ENCODE measurements at places on chromosomes 1 and 21.

DNA sequence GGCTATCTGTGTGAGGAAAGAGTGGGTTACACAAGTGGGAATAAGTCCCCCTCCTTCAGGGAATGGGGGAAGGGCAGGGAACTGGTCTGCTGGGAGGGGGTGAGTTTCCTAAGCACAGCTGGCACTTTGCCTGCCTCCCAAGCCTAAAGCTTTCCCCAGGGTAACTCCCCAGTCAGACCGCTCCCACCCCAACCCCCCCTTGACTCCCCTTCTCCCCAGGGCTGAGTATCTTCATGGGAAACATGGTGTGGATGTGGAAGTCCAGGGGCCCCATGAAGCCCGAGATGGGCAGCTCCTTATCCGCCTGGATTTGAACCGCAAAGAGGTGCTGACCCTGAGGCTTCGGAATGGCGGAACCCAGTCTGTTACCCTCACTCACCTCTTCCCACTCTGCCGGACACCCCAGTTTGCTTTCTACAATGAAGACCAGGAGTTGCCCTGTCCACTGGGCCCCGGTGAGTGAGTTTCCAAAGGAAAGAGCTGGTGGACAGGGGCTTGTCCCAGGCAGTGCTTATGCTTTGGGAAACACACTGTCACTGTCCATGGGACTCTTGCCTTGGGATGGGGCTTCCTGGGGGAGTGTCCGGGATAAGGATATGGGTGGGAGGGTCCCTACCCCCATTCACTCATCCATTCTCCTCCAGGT is 14.9 kb downstream of the MOV10 start:
- no peak for DNase-seq

DNA sequence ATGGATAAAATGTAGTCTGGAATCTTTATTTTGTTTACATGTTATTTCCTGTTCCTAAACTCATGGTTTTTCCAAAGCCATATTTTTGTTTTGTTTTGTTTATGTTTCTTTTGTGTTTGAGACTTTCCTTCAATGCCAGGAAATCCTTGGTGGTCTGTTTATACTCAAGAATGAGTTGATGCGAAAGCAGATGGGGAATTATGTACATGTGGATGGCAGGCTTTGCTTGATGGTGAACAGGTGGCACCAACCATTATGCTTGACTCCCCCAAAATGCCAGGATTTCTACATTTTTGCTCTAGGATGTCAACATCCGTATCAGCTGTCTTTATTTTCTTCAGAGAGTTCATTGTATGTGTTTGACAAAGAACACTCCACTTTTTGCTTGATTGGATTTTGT is 448.5 kb downstream of the PRDM2 start:
- DNase-seq = no peak

GRCh38 chr1:244171241-244171985 is 120.3 kb downstream of the ZBTB18 start:
- no peak for DNase-seq

DNA sequence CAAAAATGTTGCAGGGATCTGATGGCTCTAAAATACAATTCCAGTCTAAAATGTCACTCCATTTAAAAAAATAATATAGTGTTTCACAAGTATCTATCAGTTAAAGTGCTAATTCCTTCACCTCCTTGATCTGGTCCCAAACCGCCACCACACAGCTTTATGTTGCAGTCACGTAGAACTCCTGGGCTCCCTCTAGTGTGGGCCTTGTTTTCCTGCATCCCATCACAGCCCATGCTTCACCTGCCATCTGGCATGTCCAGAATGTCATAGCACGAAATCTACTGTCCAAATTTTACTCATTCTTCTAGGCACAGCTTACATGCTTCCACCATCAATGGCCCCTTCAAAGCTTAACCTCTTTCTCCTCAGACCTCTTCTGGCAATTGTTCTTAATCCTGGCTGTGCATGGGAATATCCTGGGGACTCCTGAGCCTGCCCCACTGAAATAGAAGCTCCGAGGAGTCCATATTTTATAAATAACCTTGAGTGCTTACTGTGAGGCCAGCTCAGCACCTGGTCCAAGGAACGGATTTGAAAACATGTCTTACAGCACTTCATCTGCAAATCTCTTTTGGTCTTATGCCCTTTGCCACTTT is 15.5 kb downstream of the FYB2 start:
- no peak for DNase-seq

- no peak for DNase-seq
Observed at GRCh38 chr1:30923597-30923996, 15.0 kb upstream of the SDC3 start.

GRCh38 chr1:101217148-101217547 is 19.7 kb upstream of the S1PR1 start:
- no peak for DNase-seq

DNA sequence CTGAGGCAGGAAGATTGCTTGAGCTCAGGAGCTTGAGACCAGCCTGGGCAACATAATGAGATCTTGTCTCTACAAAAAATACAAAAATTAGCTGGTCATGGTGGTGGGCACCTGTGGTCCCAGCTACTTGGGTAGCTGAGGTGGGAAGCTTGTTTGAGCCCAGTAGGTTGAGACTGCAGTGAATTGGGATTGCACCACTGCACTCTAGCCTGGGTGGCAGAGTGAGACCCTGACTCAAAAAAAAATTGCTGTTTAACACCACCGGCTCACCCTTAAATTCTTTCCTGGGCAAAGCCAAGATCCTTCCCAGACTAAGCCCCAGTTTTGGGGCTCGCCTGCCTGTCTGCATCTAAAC is 6.6 kb upstream of the NSUN4 start:
- no peak for DNase-seq

DNA sequence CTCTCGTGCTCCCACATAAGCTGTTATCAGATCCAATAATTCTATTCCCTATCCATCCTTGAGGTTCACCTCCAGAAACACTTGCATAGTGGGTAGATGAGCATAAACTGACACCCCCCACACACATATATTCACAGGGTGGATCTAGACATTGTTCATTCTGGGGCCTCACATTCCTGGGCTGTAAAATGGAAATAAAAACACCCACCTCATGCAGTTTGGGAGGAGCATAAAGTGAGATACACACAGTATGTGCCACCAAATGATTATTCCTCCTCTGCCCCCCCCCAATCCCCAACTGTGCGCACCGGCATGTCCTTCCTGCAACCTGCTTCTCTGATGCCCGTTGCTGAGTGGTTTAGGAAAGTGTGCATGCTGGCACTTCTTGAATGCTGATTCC is 17.9 kb downstream of the PRDM15 start:
- no peak for DNase-seq

DNA sequence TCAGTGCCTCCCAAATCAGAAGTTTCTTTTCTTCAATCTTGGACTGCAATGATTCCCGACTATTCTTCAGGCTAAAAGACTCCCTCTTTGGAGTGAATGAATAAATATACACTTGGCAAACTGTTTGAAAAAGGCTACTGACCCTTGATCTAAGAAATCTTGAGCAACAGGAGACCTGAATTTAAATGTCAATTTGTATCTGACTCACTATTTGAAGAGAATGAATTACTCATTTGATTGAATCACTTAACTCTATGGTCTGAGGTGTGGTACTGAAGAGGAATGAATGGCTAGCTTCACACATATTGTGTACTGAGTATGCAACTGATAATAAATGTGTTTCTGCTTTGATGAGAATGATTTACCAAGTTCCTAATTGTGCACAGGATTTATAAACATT is 4.6 kb upstream of the SMG7 start:
- no peak for DNase-seq

DNA sequence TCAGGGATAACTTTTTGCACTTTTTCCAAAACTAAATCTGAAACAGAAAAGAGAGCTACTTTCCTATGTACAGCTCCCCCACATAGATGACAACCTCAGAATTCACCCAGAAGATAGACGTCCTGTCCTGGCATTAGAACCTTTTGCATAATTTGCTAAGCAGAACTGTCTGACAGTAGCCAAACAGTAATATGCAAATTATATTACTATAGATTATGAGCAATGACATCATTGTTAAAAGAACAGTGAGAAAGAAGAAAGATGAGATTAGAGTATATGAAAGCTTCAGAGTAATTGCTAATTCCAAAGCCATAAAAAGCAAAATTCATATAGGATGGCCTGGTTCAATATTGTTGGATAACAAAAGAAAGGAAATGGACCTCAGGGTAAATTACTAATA is 43.7 kb downstream of the SLC44A5 start:
- no peak for DNase-seq

DNA sequence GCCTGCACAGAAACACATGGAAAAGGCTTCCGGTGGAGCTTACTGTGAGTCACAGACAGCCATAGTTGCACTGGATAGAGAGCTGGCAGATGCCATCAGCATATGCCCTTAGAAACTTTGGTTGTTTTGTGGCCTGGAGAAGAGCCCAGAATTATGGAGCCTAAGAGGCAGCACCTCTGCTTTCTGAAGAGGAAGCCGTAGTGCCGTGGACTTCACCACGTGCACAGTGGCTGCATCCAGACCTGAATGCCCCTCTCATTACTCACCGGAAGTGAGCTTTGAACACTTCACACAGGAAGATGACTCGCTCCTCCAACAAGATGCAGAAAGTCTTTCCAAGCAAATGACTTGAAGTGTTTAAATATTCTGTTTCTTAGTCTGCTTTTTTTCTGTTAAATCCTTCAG is 28.4 kb downstream of the JUN start:
- DNase-seq = peak; percentile 18

DNA sequence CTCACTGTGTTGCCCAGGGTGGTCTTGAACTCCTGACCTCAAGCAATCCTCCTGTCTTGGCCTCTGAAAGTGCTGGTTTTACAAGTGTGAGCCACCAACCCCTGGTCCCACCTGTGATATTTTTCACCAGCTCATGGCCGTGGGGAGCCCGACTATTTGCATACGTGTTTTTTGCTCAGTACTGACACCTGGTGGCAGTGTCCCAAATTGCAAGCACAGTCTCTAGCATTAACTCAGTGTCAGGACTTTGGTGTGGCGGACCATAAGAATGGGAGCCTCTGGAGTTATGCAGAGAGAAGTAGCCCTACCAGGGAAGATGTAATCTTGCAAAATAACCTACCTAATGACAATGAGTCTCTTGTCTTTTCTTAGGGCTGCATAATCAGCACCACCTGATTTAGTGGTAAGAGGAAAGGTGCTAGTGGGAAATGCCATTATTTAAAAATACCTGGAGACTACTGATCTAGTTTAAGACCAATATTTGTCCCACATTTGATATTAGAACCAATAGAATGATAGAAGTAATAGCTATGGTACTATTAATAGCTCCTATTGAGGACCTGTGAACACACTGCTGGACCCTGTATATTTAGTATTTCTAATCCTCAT is 305.4 kb downstream of the DISC1 start:
- DNase-seq = no peak

GRCh38 chr21:45299864-45300785 is 12.4 kb upstream of the POFUT2 start:
- DNase-seq = no peak

GRCh38 chr1:150479927-150480352 is 7.3 kb upstream of the TARS2 start:
- DNase-seq = no peak

All from stimulated activated CD8-positive, alpha-beta memory T cell treated with anti-CD3 and anti-CD28 coated beads, Interleukin-2, amount 100 ng/mL, for 1 hour (primary cell).